ENCODE measurements at places on chromosomes 6 and 20.

- DNase-seq = no peak
Observed at GRCh38 chr6:75219263-75219662, 13.4 kb upstream of the COL12A1 start.

DNA sequence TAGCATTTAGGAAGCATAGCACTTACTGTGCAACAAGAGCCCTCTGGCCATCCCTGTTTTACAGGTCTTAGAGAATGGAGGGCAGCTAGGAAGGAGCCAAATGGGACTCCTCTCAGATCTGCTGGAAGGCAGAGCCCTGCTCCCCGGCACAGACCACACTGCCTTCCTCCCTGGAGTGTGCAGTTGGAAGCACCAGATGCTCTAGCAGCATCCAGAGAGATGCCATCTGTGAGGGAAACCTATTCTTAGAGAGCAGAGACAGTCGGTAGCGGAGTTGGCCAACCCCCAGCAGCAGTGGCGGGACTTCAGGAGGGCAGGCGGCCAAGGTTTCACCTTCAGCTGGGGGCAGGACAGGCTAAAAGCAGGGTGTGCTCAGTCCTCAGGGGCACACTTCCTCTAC lies 16.7 kb upstream of the E2F1 start:
- DNase-seq = no peak

GRCh38 chr20:14299831-14300230 lies 37.6 kb downstream of the FLRT3 start:
- no peak for DNase-seq

DNA sequence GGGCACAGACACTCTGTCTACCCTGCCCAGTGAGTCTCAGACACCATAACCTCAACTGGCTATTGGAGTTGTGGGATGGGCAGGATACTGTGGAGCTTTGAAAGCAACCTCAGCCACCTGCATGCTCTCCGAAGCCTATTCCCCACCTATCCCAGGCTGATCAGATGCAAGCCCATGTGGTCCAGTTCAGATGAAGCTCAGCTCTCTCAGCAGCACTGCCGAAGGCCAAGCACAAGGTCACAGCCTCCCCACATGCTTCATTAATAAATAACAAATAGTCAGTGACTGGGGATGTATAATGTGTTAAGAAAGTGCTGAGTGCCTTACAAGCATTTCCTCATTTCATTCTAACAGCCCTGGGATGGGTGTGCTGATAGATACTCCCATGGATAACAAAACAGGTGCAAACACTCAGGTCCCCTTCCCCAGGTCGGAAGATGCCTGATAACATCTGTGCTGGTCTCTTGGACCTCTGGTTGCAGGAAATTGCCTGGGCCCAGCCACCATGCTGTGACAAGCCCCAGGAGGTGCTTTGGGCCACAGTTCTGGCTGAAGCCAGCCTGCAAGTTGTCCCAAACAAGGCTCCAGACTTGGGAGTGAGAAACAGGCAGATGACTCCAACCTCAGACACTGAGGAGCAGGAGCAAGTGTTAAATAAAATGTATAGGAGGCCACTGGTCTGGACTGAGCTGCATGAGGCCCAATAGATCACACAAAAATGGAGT lies 3.7 kb downstream of the ACSS1 start:
- DNase-seq = no peak

DNA sequence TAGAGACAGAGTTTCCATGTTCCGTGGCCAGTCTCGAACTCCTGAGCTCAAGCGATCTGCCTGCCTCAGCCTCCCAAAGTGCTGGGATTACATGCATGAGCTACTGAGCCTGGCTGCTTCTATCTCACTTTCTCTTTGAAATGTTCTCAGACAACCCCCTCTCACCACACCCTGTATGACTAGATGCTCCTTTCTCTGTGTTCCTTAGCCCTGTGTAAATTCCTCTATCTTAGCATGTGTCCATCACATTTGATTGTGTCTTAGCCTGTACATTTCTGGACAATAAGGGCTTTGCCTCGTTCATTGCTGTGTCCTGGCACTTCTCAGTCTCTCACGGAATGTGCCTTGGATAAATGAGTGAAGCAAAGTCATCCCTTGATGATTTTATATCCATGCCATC lies 168.1 kb upstream of the SCGN start:
- no peak for DNase-seq

- no peak for DNase-seq
Observed at GRCh38 chr6:79277109-79277508, 42.6 kb upstream of the HMGN3 start.

- DNase-seq = no peak
Observed at GRCh38 chr6:111861431-111861885, 11.8 kb downstream of the FYN start.

DNA sequence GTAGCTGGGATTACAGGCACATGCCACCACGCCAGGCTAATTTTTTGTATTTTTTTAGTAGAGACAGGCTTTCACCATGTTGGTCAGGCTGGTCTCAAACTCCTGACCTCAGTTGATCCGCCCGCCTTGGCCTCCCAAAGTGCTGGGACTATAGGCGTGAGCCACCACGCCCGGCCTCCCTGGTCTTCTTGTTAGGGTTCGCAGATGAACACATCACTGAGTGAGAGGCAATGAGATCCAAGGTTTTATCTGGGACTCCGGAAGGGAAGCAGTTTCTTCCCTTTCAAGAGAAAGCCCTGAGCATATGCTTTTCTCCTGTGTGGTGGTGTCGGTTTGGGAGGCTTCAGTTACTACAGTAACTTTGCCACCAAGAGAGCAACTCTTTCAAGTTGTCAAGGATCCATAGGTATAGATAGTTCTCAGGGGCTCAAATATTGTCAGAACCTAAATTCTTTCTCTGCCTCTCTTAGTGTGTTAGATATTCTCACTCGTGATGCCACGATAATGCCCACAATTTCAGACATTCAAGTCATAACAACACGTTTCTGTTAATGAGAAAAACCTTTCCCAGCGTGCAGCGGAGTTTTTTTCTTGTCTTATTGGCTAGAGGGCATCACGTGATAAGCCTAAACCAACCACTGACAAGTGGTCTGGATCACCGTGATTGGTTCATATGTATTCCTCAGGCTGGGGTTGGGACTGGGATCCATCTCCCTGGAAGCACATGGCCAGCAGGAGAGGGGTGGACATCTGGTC lies 36.2 kb upstream of the NCOA3 start:
- no peak for DNase-seq

GRCh38 chr6:29665942-29666825 lies 9.3 kb downstream of the MOG start:
- DNase-seq = no peak

DNA sequence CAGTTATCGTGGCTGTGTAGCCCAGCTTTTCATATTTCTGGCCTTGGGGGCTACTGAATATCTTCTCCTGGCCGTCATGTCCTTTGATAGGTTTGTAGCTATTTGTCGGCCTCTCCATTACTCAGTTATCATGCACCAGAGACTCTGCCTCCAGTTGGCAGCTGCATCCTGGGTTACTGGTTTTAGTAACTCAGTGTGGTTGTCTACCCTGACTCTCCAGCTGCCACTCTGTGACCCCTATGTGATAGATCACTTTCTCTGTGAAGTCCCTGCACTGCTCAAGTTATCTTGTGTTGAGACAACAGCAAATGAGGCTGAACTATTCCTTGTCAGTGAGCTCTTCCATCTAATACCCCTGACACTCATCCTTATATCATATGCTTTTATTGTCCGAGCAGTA lies 475 bp downstream of the OR2B6 start:
- DNase-seq = no peak

DNA sequence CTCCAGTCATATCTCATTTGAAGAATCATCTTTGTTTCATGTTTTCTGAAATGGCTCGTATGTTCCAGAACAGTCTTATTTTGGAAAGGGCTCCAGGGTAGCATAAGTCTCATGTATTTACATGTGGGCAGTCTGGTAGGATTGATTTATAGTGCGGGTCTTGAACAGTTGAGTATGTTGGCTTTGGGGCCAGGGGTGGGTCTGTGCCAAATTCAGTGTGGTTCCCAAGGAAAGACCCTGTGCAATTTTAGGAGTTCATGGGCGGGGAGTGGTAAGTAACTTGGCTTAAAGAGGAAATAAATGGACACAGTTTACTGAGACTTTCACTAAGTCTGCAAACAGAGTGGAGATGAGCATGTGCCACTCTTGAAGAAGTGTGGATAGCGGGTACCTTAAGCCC lies 7.7 kb downstream of the FNDC1 start:
- DNase-seq = no peak

DNA sequence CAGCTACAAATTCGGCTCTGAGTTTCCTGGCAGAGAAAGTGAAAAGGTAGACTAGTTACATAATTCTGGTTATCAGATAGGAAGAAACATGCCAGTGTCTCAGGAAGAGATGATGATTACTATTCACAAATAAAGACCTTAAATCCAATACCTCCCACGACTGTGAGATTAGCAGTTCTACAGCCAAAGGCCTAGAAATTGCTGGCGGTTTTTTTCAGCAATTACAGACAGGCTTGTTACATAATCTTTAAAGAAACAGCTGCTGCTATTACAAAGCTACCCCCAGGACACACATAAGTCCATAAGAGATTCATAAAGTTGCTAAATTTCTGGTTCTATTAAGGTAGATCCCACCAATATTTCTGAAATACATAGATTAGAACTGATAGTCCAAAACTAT lies 40.2 kb downstream of the PIGU start:
- no peak for DNase-seq

DNA sequence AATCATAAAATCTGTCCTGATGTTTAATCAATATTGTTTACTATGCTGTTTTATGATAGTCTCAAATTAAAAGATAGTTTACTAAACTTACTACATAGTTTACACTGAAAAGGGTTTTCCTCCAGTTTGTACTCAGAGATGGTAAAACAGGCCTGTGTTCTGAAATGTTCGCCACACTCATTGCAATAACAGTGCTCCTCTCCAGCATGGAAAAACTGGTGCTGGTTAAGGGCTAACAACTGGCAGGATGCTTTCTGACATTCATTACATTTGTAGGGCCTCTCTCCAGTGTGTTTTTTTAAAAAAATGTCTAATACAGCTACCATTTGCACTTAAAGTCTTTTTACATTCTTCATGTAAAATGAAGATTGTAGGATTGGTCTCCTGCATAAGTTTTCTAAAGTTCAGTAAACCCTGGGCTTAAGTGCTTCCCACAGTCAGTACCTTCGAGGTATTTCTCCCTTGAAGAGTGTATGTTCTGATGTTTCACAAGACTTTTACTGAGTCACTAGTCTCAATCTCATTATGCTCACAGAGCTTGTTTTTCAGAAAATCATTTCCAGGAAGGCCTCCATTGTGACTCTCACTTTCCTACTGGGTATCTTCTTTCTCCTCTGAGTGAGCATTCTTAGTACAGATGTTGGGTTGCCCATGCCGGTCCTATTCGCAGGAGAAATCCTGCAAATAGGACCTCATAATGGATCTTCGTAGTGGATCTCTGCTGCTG lies 8.7 kb upstream of the ZSCAN12 start:
- no peak for DNase-seq
